Activated CD4-positive, CD25-positive, alpha-beta regulatory T cell treated with anti-CD3 and anti-CD28 coated beads, Interleukin-2, amount 50 U/mL, for 16 hours (primary cell): ENCODE measurements at places on chromosomes 12 and 14.

- no peak for DNase-seq
These were observed 29.2 kb downstream of the ALG10 start for GRCh38 chr12:34051486-34051885.

GRCh38 chr12:49336645-49337584 is at the start of gene C1QL4:
Gene C1QL4 (minus strand): TSS chr12:49337188. CDS start chr12:49336477, 711 bp downstream.
- DNase-seq: peak; percentile 71

- DNase-seq: no peak
These were observed 34.1 kb upstream of the CIT start for GRCh38 chr12:119911182-119911581.

GRCh38 chr14:65100922-65101541 is 1.3 kb downstream of the MAX start:
- no peak for DNase-seq

- DNase-seq: no peak
These were observed 122.4 kb downstream of the TSPAN9 start for GRCh38 chr12:3199551-3200031.

- DNase-seq: no peak
These were observed 109.9 kb downstream of the RIMBP2 start for GRCh38 chr12:130606231-130606630.

DNA sequence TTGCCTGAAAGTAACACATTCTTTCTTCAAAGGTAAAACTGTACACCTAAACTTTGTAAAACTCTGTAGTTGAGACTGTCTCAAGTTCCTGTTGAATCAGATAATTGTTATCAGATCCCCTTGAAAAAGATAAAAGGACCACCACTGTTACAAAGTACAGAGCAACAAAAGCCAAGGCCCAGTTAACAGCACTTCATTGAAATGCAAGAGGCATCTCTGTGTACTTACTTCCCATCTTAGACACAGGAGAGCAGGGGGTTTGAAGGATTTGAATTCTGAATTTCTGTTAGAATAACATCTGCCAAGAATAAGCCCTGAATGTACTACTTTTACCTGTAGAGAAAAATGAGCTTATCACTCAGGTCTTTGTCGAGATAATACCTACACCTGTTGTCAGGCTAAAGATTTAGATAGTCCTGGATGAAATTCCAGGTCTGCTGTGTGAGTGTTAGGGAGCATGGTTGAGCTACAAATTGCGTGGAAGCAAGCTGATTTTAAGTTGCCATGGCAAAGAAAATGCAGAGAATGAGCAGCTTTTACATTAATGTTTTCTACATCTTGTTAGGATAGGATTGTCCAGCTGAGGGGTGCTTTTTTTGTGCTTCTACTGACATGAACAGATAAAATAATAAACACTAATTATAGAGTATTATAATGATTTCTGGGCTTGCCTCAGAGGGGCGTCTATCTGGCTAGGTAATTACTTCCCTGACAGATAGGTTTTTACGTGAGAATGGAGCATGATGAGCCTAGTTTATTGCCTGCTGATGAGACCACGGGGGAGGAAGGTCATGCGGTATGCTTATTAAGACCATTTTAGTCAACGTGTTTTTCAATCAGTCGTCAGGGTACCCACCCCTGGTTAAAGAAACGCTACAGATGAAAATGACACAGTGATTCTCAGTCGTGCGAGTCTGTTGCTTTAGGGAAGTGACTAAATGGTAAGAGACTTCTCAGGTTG is 309.2 kb downstream of the PAWR start:
- DNase-seq: no peak

GRCh38 chr14:68144051-68144681 is 324.6 kb downstream of the RAD51B start:
- DNase-seq: no peak

- no peak for DNase-seq
These were observed 367.2 kb upstream of the LMO3 start for GRCh38 chr12:16972923-16973770.

DNA sequence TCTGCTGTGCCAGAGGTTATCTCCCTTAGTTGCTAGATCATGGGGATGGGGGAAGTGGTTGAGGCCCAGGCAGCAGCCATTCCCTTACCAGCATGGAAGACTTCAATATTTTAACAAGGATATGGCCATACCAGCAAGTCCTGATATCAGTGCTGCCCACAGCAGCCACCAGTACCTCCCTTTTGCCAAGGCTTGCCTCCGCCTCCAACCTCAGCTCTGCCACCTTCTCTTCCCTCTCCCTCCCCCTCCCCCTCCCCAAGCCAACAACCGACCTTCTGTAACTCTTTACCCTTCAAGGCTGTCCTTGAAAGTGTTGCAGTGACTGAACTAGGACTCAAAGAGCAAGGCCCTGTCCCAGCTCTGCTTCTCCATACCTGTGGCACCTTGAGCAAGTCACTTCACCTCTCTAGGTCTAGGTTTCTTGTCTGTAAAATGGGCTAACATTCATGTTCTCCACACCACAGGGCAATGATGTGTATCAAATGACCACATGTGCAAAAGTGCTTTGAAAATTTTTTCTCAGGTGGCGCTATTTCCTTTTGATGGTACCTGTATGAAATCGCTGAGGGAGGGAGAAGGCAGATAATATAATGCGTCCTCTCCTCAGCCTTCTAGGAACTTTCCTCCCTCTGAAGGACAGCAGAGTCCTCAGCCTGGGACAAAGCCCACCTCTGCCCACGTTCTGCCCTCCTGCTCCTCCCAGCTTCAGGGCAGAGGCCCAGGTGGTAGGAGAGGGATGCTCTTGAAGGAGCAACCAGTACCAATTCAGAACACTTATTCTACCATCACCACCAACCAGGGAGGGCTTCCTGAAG is 14.7 kb downstream of the PLEKHG6 start:
- DNase-seq: no peak

DNA sequence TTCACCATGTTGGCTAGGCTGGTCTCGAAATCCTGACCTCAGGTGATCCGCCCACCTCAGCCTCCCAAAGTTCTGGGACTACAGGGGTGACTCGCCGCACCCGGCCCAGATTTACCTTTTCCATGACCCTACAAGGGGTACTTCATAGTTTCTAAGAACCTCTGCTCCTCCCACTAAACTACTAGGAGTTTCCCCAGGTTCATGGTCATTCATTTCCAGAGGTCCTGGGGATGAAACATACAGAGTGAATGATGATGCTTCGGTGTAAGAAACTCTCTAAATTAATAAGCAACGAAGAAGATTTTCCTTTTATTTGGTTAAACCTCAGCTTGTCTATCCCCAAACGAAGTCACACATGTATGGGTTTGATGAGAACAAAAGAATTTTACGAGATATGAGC is 56.9 kb downstream of the AMN start:
- no peak for DNase-seq

DNA sequence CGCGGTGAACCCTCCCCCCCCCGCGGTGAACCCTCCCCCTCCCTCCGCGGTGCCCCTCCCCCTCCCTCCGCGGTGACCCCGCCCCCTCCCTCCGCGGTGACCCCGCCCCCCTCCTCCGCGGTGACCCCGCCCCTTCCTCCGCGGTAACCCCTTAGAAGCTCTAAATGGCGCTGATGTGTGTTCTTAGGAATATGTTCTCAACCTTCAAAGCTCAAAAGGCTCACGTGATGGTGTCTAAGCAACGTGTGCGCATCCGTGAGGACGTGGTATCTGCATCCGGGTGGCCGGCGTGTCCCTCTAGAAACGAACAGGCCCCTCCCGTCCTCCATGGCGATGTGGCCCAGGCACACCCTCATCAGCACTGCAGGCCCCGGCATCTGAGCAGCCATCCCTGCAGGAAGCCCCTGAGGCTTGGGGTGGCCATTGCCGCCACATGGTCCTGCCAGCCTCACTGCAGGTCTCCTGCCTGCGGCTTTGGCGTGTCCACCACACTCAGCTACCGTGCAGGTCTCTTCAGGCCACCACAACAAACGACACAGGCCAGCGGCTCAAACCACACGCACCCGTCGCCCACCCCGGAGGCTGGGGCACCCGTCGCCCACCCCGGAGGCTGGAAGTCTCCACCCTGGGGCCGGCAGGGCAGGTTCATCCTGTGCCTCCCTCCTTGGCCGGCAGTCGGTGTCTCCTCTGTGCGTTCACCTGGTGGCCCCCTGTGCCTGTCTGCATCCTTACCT is 14.5 kb upstream of the FBRSL1 start:
- DNase-seq: no peak
